Epithelial cell of esophagus (primary cell): ENCODE measurements at places on chromosomes 2 and 18.

DNA sequence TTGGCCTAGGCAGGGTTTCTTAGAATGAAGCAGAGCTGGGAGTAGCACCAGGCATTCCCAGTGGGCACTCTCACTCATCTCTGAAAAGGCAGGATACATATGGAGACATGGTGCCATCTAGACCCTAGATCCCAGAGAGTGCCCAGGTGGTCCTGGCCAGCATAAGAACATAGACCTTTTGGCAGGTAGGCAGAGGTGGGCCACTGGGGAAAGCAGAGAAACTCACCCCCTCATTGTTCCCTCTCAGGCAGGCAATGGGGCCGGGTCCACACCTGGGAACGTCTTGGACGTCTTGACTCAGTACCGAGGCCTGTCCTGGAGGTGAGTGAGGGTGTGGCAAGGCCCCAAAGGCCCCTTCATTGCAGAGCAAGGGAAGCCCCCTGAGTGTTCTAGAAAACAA is 69.2 kb downstream of the PLB1 start:
- no peak for DNase-seq

DNA sequence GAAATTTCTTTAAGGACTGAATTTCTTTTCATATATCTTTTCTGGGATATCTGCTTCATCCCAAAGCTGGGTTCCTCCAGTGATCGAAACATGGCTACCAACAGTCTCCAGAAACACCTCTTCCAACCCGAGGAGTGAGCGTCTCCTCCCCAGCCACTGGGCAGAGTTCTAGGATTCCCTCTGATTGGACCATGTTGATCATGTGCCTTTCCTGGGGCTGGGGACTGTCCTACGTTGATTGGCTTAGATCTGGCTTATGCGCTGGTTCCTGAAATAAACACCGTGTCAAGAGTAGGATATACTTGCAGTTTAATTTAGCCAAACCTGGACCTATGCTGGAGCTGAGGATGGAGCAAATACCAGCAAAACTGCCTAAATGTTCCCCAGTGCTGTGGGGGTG is 55.5 kb upstream of the SLC16A14 start:
- DNase-seq, result no peak

- DNase-seq, result no peak
Measured at GRCh38 chr2:127314193-127314988, 20.4 kb upstream of the ERCC3 start.

DNA sequence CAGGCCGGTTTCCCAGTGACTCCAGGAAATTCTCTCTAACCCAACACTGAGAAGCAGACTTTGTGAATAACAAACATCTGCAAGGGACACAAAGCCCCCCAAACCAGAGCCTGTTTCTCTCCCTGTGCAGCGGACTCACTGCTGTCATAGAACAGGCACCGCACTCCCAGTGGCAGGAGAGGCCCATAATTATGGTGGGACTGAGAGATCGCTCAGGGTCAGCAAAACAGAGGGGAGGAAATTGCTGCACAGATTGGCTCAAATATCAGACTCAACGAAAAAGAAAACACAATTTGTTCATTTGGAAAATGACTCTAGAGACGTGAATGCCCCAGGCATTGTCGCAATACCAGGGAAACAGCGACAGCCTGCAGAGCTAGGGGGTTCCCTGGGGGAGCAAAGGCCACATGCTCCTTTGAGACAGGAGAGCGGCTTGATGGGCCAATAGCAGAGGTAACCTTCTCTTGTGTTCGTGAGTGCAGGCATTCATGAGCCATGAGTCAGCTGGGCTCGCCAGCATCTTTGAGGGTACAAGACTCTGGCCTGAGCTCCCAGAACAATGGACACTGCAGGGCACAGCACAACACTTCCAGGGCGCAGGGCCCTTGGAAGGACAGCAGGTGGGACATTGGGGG is 143.3 kb upstream of the KLHL29 start:
- no peak for DNase-seq

DNA sequence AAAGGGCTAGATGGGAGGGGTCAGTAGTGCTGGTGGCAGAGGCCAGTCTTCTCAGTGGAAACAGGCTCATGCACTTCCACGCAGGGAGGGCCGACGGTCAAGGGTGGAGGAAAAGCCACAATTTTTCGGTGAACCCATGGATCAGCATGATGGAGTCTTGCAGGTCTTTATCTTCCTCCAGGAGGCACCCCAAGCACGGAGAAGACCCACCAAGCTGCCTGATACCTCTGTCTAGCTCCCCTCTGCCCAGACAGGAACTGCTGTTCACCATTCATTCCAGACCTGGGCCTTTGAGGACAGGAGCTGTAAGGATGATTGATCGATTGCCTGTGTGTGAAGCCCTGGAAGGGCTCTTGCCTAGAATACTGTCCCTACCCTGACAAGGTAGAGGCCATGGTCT is 2.8 kb upstream of the LRRFIP1 start:
- no peak for DNase-seq

- no peak for DNase-seq
Measured at GRCh38 chr18:22673182-22673862, 255.6 kb upstream of the CTAGE1 start.
